ENCODE measurements at places on chromosomes 12 and 14.

DNA sequence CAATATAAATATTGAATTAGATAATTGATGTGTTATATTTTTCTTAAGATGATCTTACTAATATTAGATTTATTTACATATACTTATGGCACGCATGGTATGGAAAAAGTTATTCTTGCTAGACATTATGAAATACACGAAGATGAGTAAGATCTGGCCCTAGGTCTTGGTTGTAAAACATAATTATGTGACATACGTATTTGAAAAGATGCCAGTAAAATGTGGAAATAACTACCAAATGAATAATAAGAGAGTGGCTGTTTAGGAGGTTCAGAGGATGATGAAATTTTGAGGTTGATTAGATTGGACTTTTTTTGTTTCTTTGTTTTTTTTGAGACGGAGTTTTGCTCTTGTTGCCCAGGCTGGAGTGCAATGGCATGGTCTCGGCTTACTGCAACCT is 41.3 kb downstream of the FANCM start:
- no peak for DNase-seq

- no peak for DNase-seq
Observed at GRCh38 chr14:68301219-68301618, 481.6 kb downstream of the RAD51B start.

- DNase-seq, result no peak
Observed at GRCh38 chr12:43148691-43149090, 403.3 kb downstream of the ADAMTS20 start.

GRCh38 chr12:84069198-84069597 is 843.4 kb downstream of the SLC6A15 start:
- no peak for DNase-seq

DNA sequence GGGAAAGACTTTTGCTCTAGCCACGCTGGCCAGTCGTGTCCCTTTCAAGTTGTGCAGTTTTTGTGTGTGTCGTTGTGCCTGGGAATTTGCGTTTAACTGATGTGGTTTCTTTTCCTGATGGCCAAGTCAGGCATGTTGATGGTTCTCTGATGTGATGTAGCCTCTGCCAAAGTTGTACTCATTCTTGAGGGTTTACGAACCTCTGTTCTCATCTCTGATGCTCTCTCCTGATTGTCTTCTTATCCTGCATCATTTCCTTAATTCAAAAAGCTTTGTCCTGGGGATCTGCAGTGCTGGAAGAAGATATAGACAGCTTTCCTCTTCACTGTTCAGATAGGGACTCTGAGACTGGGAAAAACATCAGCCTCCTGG is 25.4 kb downstream of the CD9 start:
- no peak for DNase-seq

DNA sequence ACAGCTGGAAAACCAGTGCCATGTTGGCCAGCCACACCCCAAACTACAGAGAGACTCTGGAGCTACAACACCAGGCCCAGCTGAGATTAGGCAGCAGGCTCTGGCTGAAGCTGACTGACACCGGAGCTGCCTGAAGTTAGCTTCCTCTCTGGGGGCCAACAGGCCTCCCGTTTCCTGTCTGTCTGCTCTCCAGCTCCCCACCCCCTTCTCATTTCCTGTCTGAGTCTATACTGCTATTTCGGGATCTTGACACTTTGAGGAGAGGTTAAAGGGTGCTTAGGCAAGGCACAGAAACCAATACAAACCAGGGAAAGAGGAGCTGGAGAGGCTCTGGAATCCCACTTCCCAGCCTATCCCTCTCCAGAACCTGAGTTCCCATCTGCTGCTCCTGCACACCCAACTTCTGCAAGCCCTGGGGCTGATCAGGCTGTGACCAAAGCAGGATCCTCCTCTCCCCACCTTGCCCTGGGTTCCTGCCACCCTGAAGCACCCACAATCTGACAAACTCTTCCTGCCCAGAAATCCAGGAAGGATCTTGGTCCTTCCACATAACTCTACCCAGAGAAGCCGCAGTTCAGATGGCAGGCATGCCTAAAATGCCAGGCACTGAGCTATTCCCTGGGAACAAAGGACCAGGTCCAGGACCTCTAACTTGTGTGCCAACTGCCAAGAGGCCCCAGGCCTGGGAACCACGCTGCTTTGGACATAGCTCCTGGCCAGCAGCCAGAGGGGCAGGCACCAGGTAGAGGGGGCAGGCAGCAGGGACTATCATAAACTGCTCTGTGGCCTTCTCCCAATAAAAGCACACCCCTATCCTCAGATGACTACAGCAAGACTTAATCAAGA is 39.9 kb downstream of the PRPF40B start:
- peak; percentile 84 for DNase-seq
